Stimulated activated CD8-positive, alpha-beta memory T cell treated with anti-CD3 and anti-CD28 coated beads, Interleukin-4, amount 100 ng/mL, for 1 hour (primary cell): ENCODE measurements at places on chromosomes 12 and 14.

DNA sequence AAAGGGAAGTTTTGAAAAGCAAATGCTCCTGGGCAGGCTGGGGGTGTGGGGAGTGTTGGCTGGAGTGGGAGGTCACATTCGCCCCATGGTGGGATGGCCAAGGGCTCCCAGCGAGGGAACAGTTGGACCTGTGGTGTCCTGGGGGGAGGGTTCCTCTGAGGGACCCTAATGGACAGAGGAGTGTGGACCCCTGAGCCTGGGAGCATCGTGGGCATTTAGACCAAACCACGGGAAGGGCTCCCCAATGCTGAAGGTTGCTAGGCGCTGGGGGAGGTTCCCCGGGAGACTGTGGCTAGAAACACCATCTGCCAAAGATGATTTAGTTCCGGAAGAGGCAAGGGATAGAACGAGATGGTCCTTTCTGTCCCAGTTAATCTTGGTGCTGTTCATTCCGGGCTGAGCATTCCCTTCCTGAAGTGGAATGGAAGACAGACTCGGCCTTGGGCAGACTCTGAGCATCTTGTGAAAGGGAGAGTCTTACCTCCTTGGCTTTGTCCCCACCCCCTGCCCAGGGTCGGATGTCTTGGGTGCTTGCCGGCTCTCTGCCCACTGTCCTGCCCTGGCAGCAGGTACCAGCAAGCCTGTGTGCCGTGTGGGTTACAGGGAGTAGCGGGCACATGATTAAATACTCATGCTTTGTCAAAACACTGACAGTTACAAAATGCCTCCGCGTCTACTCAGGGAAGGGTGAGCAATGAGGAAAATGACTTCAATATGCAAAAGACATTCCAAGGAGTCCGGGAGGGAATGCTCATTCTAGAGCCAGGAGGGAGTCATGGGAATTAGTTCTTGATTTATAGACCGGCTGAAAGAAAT is 215.9 kb downstream of the CACNA1C start:
- DNase-seq: no peak

DNA sequence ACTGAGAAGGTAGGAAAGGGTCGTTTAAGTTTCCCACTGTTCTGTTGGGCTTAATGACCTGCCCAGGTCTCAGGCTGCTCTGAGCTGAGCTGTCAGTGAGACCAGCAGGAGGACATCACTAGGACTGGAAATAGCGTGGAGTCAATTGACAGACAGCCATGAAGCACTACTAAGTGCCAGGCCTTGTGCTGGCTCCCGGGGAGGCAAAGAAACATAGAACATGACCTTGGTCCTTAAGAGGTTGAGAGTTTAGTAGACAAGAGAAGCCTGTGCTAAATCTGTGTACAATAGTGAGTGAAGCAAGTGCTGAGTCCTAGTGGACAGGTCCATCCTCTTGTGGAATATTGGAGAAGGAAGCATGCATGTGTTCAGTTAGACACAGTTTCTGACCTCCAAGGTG is 239.2 kb downstream of the CACNA1C start:
- no peak for DNase-seq

GRCh38 chr12:126196263-126196662 is 1131.0 kb downstream of the AACS start:
- no peak for DNase-seq

- no peak for DNase-seq
These were observed 412.5 kb downstream of the CCDC91 start for GRCh38 chr12:28602786-28603185.

DNA sequence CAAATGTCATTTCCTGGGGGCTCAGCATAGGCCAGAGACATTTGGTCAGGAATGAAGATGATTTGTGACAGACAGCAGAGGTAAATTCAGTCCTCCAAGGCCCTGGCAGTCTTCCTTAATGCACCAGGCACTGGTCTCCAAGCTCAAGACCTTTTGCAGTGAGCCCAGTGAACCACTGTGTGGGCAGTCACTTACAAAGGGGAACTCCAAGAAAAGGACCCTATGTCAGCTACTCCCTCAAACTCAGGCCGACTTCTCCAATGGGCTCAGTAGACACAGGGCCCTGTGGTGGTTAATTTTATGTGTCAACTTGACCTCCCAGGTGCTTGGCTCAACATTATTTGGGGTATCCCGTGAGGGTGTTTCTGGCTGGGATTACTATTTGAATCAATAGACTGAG is 29.3 kb upstream of the PLEK2 start:
- DNase-seq: no peak

GRCh38 chr14:91143862-91144261 is 30.0 kb downstream of the DGLUCY start:
- DNase-seq: no peak

- DNase-seq: no peak
These were observed 159.4 kb downstream of the PRKCH start for GRCh38 chr14:61480704-61481285.

DNA sequence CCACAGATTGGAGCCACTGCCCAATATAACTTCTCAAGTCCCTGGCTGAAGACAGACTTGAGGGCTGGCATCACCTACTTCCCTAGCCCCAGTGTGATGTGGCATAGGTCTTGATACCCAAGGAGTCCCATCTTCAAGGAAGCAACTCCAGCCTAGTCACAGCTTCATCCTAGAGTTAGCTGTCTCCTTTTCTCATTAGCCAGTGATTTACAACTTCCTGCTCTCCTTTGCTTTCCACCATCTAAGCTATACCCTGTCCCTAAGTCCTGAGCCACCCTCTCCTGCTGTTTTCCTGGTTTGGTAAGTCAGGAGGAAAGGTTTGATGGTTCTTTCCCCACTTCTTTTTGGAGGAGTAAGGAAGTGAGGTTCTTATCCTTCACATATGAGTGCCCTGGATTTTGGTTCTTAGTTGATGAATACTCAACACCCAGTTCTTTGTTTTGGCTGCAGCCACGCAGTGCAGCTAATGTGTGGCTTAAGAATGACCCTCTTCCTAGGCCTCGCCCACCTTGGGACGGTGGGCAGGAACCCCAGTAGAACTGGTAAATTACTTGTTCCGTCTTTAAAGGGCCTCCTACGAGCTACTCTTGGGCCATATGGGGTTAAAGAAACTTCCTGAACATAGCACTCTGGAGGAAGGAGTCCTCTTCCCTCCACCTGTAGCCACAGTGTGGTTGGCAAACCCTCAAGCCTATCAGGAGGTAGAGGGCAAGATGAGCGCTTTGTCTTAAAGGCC is 3.9 kb upstream of the GPX2 start:
- no peak for DNase-seq

DNA sequence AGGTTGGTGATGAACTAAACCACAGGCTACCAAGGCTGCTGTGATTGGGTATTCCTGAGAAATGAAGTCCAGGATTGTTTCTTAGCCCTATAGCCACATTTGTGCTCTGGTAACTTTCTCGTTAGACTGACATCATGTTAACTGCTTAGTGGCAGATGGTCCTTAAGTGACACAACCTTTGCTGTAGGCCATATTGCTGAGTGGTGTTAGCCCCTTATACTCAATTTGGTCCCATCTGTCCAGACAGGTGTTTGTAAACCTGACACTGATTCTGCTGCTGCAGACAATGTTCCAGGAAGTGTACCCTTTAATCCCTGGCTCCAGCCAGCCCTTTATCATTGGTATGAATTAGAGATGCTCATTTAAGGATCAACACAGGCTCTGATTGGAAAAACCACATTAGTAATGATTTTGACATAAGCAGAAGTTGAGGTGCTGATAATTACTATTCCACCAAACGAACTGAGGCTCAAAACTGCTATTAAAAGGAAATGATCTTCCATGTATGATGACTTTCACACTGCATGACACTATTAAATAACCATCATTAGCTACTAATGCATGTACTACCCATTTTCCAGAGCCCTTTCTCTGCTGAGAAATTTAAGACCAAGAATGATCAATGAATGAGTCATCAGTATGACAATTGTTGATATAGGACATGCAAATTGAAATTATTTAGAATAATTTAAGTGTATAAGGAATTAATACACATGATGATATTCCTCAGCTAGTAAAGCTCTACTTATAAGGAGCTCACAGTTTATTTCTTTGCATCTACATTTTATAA is 3.6 kb upstream of the SSTR1 start:
- no peak for DNase-seq

DNA sequence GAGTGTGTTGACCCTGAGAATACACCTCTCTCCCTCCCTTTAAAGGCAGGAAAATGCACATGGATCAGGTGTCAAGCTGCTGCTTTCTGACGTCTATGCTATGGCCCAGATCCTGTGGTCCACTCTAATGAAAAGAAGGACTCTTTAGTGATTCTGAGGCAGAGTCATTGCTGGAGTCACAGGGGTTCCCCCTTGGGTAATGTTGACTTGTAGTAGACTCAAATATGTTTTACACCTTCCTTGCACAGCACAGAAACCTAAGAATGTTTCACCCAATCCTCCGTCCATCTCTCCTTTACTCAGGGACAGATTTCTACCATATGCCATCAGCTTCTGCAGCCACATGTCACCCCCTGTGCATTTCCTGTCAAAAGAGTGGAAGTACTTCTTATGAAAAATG is 525.4 kb downstream of the TMEM121 start:
- no peak for DNase-seq

- DNase-seq: no peak
These were observed 414.3 kb downstream of the NAV3 start for GRCh38 chr12:78244916-78245507.

- DNase-seq: no peak
These were observed 243.5 kb downstream of the FBXL14 start for GRCh38 chr12:1350934-1351240.

DNA sequence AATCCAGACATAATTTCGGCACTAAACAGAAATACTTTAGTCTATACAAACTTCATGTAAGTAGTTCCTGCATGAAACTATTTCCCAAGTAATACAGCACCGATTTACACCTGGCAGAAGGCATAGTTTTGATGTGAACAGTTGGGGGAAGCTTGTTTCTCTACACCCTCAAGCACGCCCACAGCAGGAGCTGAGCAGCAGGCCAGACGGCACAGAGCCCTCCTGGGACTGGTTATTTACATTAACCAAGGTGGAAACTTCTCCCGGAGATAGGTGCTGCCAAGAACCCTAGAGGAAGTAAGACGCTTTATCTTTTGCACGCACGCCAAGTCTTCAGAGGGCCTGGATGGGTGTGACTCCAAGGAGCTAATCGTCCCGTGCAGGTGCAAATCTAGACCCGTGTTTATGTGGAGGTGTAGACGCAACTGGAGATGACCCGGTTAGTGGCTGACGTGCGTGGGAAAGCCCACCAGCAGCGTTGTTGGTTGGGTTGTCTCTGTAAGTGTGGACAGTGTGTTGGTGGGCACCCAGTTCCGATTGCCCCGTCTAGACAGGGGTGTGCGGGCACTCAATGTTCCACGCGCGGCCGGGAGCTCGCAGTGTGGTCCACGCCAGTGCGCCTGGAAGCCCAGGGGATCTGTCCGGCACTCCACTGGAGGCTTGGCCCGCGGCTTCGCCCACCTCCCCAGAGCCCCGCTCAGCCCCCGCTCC is 767 bp upstream of the TCP11L2 start:
- DNase-seq: peak; percentile 35

GRCh38 chr12:51242120-51242519 is 3.5 kb downstream of the DAZAP2 start:
- DNase-seq: no peak

DNA sequence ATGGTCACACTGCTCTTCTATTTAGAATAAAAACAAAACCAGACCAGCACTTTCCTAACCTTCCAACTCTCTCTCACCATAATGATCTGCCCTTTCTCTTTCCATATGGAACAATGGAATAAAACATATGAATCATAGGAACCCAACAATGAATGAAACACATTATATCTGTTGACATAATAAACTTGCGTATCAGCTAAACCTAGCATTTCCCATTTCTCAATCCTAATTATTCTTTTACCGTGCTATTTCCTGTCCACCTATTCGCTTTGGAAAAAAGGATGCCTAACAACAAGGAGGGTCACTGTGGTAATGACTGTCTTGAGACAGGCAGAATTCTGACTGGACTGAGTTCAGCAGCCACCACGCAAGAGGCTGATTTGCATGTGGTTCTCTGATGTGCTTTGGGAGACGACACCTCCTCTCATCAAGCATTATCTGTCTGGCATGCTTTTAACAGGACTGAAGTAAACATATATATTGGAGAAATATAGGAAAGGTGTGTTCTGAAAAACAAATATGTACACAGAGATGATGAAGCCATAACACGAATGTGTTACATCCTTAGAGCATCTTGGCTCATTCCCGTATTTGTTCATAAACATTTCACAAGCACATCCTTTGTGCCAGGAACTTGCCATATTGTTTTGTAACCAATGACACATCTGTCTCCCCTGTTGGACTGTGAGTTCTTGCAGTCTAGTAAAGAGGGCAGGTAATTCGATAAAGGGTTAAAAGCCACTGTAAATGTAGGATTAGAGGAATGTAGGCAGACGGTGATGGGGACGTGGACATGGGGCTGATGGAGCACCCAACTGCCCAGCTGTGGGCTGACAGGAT is 87.7 kb downstream of the PTPRB start:
- DNase-seq: no peak

DNA sequence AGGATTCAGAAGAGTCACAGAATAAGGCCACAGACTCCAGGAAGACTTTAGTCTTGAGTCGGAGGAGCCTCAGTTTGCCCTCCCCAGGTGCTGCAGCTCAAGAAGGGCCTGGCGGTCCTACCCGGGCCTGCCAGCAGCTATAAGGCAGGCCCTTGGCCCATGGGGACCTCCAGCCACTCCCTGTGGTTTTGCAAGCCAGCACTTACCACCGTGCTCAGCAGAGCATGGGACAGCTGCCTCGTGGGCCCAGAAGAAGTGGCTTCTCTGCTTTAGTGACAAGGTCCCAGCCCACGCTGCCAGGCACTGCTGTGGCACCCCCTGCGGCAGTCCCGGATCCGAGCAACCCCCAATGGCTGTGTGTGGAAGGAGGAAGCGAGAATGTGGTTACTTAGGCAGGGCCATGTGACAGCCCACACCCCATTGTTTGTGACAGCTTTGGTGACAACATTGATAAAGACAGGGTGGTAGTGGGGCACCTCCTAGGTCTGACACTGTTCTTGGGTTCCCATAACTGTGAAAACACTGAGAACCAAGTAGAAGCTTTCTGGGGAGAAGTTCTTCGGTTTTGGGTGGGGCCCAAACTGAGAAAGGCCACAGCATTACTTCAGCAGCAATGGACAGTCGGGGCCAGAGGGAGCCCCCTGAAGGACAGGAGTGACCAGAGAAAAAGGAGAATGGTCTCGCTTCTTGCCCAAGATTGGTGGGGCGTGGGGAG is at the start of gene SELPLG:
Gene SELPLG, minus strand, starts transcription at position 361 of the 715 bp plus-strand sequence. CDS start 9,587 bp downstream, outside the sequence.
- DNase-seq: peak; percentile 61

DNA sequence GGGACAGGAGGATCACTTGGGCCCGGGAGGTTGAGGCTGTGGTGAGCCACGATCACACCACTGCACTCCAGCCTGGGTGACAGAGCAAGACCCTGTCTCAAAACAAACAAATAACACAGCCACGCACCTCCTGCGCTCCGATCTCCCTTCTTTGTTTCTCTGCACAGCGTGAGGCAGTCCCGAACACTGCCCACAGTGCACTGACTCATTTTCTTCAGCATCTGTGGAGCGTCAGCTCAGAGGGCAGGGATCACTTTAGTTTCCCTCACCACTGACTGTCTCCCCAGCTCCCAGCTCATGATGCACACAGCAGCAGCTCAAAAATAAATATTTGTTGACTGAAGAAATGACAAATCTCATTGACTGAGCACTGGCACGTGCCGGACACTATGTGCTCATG is 883 bp upstream of the MYL2 start:
- no peak for DNase-seq
